Brain pericyte (primary cell): ENCODE measurements at places on chromosomes 2 and 18.

DNA sequence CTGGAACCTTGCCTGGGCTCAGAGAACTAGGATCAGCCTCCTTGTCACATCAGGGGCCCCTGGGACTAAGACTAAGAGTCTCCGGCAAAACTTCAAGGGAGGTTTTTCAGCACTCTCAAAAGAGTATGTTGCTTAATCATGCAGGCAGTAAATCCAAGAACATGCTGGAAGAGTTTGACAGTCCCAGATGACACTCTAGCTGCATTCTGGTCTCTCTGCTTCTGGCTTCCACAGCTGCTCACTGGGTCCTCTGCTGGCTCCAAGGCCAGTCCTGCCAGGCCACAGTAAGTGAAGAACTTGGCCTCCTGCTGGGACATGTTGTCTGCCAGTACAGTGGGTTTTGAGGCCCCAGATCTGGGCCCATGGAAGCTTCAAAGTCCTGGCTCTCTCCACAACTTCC lies 45.2 kb upstream of the IL1RL1 start:
- no peak for DNase-seq

DNA sequence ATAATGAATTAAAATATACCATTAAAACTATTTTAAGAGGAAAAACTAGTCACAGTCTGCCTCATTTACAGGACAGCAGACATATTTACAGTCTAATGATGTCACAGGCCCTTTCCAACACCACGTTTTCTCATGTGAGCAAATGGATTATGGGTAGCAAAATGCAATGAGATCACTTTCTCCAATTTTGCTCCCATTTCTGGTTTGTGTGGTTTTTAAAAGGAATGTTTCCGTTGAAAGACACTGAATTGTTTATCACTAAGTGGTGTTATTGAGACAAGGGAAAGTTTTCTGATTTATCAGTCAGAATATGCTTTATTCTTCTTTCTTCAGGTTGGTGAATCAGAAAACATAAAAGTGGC lies 11.4 kb upstream of the NR4A2 start:
- no peak for DNase-seq

DNA sequence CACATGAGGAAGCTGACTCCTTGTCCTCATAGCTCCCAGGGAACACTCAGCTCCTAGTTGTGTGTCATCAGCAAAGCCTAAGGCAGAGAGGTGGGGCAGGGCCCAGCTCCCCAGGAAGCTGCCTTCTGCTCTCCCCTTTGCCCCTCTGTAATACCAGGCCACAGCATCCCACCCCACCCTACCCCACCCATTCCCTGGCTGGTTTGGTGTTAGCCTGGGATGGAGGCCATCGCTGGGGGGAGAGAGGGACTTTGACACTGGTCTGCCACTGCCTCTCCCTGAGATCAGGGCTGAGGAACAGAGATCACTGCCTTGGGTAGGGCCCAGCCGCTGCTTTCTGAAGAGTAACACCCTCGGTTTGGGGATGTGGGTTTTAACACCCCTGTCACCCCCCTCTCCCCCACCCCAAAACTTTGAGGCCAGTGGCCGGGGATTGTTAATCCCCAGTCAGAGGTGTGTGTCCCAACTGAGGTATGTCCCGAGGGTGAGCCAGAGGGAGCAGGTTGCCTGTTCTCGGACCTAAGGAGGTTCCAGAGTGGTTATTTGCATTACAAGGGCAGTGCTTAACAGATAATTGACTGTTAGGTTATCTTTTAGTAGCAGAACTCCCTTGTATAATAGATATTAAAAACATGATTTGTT lies 41.4 kb downstream of the TET3 start:
- DNase-seq, result no peak

DNA sequence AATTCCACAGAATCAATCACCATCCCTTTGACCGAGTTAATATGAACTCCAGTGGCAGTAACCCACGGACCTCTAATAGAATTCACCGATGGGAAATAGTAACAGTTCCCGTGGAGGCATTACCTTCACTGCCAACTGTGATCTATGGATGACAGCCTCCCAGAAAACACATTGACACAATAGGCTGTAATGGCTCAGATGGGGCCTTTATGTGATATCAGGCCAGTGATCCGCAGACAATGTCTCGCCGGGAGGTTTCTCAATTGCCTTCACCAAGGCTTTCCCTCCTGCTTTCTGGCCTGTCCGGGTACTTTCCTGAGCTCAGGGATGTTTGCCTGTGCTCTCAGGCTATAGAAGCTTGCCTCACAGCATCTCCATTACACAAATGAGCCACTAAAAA lies 34.4 kb upstream of the KLF7 start:
- DNase-seq, result no peak

GRCh38 chr18:67109535-67109934 lies 407.0 kb downstream of the DSEL start:
- DNase-seq, result no peak

DNA sequence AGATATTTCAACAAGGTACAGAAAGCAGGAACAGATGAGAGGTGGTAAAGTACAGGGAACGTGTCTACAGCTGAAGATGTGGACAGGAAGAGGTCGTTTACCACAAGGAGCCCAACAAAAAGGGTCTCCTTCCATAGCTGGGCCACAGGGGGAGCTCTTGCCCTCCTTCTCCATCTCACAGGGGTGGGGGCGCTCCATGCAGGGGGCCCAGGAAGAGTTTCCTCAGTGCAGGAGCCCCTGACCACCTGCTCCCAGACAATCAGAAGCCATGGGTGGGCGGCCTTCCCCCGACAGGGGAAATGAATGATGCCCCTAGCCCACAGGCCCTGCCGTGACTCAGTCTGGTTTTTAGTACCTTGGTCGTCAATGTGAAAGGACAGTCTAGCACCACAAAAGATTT lies 163.6 kb upstream of the ZNF516 start:
- no peak for DNase-seq

DNA sequence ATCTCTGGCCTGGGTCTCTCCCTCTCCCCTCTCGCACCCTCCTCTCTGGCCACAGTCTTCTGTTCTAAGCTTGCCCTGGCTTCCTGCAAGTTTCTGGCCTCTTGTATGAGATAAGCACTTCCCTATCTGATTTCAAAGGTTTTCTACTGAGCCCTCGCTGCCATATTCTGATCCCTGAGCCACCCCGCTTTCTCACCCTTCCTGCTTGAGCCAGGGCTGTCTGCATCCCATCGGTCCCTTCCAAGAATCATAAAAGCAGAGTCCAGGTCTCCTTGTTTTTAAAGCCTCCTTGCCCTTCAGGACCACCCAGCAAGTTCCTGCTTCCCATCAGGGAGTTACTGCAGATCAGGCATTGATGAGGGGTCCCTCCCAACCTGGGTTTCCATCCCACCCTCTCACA lies 110.2 kb downstream of the PRKCE start:
- no peak for DNase-seq

GRCh38 chr18:63888470-63889190 lies 1.1 kb downstream of the SERPINB2 start:
- no peak for DNase-seq

GRCh38 chr2:30679426-30680088 lies 127.7 kb downstream of the CAPN13 start:
- DNase-seq, result no peak

- no peak for DNase-seq
Observed at GRCh38 chr18:12458771-12459170, 51.0 kb downstream of the PRELID3A start.

DNA sequence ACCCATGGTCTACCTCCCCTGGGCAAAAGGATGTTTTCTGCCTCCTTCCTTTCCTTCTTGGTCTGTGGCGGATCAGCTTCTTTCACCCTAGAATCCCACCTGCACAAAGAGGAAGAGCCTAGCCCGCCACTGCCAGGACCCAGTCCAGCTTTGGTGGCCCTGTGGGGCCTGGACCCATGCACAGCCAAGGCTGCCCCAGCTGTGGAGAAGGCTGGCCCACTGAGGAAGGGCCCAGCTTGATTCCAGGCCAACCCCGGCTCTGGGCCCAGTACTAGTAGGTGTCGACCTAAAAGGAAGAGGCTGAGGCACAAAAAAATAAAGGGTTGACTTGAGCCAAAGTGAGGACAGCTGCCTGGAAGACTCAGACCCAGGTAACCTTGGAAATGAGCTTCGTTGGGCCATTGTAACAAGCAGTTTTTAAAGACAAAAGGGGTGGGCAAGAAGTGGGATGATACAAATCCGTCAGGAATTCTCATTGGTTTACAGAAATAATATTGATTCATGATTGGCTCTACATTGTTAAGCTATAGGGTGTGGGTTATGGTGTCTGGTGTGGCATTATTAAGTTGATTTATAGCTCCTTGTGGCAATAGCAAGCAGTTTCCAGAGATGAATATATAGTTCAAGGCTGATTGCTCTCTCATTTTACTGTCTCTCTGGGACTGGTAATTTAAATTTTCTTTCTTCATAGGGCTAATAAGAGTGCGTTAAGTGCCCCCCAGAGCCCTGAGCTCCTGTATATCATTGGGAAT lies 29.8 kb upstream of the MAL start:
- DNase-seq, result no peak

DNA sequence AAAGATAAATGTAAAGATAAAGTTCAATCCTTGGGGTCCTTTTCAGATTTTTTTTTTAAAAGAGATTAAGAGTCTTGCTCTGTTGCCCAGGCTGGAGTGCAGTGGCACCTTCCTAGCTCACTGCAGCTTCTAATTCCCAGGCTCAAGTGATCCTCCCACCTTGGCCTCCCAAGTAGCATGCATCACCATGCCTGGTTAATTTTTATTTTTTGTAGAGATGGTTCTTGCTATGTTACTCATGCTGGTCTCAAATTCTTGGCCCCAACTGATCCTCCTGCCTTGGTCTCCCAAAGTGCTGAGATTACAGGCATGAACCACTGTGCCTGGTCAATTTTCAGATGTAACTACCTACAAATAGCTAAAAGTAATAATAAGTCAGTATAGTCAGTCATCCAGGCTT lies 21.1 kb downstream of the NFE2L2 start:
- DNase-seq, result no peak

DNA sequence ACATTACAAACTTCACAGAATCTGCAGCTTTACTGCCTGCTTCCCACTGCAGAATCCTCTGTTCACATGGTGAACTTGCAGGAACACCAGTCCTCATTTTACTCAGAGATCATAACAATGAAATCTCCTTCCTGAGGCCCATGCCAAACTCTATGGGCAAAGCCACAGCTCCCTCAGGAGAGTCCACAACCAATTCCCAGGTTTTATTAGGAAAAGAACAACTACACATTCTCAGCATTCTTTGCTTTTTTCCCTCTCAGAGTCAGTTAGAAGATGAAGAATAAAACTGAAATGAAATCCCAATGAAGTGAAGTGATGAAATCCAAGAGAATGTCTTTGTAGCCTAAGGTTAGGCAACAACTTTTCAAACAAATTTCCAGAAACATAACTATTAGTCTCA lies 233.7 kb downstream of the DSEL start:
- DNase-seq, result no peak

GRCh38 chr2:225293638-225294037 lies 105.9 kb upstream of the NYAP2 start:
- DNase-seq, result no peak

GRCh38 chr2:105362862-105363591 lies 25.7 kb downstream of the C2orf49 start:
- DNase-seq, result no peak

DNA sequence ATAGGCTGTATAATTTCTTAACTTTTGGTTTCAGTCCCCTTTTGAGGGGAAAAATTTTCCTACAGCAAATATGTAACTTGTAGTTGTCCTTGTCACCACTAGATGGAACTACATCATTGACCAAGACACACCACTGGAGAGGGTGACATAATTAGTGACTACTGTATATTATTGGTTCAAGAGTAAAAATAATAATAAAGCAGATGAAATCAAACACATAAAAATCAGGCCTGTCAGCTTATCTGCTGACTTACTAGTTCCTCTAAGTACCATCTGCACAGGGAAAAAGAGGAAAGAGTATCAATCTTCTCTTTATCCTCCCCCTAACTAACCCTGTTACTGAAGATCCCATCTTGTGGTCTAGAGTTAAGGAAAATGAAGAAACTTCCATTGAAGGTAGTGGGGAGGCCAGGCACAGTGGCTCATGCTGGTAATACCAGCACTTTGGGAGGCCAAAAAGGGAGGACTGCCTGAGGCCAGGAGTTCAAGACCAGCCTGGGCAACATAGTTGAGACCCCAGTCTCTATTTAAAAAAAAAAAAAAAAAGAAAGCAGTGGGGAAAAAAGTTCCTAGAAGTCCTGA lies 29.6 kb upstream of the ENOSF1 start:
- DNase-seq, result no peak

DNA sequence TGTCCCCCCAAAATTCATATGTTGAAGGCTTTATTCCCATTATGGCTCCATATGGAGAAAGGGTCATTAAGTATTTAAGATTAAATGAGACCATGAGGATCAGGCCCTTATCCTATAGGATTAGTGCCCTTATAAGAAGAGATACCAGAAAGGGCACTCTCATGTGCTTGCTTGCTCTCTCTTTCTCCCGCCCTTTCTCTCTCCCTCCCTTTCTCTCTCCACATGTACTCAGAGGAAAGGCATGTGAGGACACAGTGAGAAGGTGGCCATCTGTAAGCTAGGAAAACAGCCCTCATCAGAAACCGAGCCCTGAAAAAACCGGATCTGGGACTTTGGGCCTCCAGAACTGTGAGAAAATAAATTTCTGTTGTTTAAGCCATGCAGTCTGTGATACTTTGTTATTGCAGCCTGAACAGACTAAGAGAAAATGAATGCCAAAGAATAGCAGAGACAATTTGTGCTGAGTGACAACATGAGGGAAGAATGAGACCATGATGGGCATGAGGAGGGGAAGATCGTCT lies 300.0 kb upstream of the SLC39A10 start:
- DNase-seq, result no peak

DNA sequence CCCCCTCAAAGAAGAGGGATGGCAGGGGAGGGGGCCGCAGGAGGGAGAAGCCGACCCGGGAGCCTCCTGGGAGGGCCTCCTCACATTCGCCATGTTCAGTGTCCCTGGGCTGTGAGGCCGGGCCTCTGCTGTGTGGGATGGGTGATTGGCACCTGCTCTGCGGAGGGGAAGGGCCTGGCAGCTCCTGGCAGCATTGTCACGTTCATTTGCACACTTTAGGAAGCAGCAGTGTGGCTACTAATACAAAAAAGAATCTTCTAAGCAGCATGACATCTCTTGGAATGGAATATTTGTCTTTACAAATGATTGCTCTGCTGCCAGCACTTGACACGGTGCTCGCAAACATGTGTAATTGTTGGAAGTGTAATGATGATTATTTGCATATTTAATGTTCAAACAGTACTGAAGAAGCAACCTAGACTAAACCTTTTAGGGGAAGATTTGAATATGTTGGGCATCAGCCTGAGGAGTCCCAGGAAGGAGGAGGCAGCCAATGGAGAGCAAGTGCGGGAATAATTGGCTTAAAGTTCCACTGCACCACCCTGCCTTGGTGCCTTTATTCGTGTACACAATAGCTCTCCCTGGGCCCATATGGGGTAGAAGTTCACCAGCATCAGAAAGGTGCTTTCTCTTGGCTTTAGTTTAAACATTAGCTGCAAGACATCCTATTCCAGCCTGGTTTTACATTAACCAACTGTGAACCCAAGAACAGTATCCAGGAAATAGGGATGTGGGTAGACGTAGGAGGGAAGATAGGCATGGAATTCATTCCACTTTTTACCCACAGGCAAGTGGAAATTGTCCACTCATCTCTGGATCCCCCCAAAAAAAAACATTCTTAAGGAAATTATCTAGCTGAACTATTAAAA lies 404.9 kb downstream of the TMEM182 start:
- no peak for DNase-seq
